ENCODE measurements at places on chromosomes 11 and 22.

GRCh38 chr11:8679006-8679405 is 3.5 kb downstream of the TRIM66 start:
- DNase-seq, result no peak

DNA sequence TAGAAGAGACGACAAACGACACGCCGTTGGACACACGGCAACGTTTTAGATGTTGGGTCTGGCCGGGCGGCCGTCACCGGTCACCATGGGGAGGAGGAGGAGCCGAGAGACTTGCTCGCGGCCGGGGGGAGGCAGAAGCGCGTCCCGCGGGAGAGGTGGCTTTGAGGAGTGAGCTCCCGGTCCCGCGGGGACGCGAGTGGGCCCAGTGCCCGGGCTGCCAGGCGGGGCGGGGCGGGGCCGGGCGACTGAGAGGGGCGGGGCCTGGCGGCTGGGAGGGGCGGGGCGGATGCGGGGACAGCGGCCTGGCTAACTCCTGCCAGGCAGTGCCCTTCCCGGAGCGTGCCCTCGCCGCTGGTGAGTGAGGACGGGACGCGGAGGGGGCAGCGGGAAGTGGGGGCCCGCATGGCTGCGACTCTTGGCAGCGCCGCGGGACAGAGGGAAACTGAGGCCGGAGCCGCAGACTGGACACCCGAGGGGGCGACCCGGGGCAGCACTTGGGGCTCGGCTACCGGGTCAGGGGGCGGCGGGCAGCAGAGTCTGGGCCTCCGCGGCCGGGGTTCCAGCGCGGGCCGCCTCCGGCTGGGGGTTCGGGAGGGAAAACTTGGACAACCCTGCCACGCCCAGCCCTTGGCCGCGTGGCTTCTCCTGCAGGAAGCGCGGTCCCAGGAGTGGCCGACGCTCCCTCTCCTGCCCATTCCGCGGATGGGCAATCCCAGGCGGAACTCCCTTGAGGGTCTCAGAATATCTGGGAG is at the start of gene TSPO:
TSPO (plus strand) TSS at position 309 of the 752 bp plus-strand sequence. CDS start 7,680 bp downstream, outside the sequence.
- DNase-seq, result no peak

- DNase-seq, result no peak
Observed at GRCh38 chr11:34136420-34136819, 31.0 kb downstream of the NAT10 start.

DNA sequence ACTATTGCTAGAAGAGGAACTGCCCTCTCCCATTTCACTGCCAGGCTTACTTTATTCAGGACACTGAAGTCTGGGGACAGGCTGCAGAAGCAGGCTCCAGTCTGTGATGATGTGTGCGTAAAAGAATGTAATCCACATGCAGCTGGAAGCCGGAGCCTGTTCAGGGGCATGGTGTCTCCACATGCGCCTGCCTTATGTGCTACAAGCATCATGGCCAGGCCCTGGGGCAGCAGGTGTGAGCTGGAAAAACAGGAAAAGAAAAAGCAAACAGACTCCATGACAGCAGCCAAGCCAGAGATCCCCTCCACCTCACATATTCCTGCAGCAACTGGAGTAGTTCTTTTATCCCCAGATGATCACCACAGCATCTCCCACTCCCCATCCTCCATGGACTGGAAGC is 33.4 kb downstream of the ARFGAP2 start:
- no peak for DNase-seq

DNA sequence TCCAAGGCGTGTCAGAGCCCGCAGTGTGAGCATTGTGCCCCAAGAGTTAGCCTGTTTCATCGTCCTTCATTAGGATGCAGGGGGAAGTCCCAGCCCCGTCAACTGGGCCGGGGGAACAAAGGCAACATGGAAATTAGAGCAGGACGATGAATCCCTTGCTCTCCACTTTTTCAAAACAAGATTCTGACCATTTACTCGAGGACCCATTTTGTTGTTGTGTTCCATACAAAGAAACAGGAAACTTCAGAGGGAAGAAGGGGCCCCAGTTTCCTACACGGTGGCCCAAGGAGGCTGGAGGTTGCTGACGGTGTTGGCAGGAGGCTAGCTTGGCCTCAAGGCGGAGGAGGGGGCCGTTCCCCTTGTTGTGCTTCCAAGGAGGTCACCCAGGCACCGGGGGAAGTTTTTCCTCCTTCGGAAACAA is 44.0 kb upstream of the SLC1A2 start:
- DNase-seq, result no peak
